H9 (cell line): ENCODE measurements at places on chromosomes 1 and 21. TPM values are rescaled to one million over a fixed set of nuclear protein-coding genes. Genes with fewer than 3 reads are reported as not detected.

Gene SRSF11
- 206 and 214 TPM in 2 replicates for total RNA-seq

Gene INSRR
- not detected in 2 replicates for total RNA-seq

Gene SPRR1A
- total RNA-seq: not detected in 2 replicates

DNA sequence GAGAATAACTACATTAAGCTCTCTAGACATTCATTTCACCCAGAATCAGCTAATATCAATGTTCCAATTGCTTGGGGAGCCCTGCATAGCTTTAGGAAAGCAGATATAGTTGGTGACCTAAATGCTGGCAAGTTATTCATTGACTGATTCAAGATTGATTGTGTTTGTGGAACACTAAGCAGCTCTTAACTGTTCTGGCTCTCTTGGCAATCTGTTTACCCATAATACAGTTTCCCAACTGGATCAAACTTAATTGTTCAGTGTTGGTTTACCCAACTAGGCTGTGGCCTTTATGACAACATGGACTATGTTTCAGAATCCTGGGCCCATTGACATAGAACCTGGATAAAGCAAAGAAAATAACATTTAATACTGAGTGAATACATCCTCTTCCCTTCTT lies 83.7 kb downstream of the NRDC start:
- DNase-seq: no peak
- H3K4me3 ChIP-seq: no peak overlapping the region
- peaks cover 68% of the 10 kb centered on the region for H3K36me3 ChIP-seq
- H3K4me1 ChIP-seq: no peaks in the 10 kb centered on the region

GRCh38 chr1:28314547-28314941 lies 14.3 kb upstream of the MED18 start:
- no peaks in the 10 kb centered on the region for H3K36me3 ChIP-seq
- H3K27ac ChIP-seq: no peak overlapping the region
- no peaks in the 10 kb centered on the region for H3K4me1 ChIP-seq
- no peaks in the 10 kb centered on the region for H3K27me3 ChIP-seq

DNA sequence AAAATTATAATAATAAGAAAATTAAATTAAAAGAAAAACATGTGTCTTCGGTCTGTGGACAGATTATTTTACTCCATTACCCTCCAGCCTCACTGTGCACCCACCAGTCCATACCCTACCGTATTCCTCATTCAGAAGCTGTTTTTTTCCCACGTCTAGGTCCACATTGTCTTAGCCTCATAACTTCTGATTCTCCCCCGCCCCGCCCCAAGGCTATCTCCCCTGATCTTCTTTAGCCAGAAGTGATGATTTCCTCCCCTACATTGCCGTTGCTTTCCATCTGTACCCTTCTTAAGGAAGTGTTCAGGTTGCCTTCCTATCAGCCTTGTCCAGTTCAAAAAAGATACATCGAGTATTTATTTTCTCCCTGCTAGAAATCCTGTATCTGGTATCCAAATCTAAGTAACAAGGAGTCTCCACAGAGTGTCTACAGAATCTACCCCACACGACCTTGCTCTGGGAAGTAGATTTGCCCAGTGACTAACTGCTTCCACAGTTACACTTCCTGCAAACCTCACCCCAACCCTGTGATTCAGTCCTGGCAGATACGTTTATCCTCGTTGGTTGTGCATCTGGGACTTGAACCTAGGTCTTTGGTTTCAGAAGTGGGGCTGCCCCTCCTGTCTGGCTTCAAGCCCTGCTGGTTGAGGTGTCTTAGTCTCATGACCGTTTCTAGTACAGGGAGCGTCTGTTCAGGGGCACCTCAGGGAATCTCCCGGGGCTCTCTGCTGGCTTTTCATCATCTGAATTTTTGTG lies 470.2 kb downstream of the CAMTA1 start:
- no peak for DNase-seq
- peaks cover 4% of the 10 kb centered on the region; the same call in 1 of the 2 replicates for H3K4me1 ChIP-seq
- H3K27me3 ChIP-seq: no peaks in the 10 kb centered on the region
- no peak overlapping the region for H3K4me3 ChIP-seq
- H3K27ac ChIP-seq: no peak overlapping the region
- H3K36me3 ChIP-seq: no peaks in the 10 kb centered on the region

- no peak for DNase-seq
- no peaks in the 10 kb centered on the region for H3K27me3 ChIP-seq
- no peaks in the 10 kb centered on the region for H3K4me1 ChIP-seq
- no peak overlapping the region for H3K4me3 ChIP-seq
- no peaks in the 10 kb centered on the region; the same call in 1 of the 2 replicates for H3K36me3 ChIP-seq
Observed at GRCh38 chr21:44585892-44586291, 5.5 kb upstream of the KRTAP10-5 start.

- H3K4me1 ChIP-seq: peaks cover 13% of the 10 kb centered on the region; the same call in 1 of the 2 replicates
- no peak overlapping the region for H3K27ac ChIP-seq
- DNase-seq: no peak
- H3K36me3 ChIP-seq: peaks cover 2% of the 10 kb centered on the region; the same call in 1 of the 3 replicates
- H3K27me3 ChIP-seq: no peaks in the 10 kb centered on the region
- no peak overlapping the region for H3K4me3 ChIP-seq
Observed at GRCh38 chr1:150808846-150809245, 786 bp upstream of the CTSK start.

DNA sequence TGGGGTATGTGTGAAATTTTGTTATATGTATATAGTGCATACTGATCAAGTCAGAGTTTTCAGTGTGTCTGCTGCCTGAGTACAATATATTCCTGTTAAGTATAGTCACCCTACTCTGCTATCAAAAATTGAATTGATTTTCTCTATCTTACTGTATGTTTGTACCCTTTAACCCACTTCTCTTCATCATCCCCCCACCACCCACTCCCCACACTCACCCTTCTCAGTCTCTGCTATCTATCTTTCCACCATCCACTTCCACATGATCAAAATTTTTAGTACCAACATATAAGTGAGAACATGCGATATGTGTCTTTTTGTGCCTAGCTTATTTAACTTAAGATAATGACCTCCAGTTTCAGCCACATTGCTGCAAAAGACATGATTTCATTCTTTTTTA lies 4.2 kb downstream of the LY9 start:
- no peak overlapping the region for H3K27ac ChIP-seq
- no peaks in the 10 kb centered on the region for H3K4me1 ChIP-seq
- H3K36me3 ChIP-seq: no peaks in the 10 kb centered on the region
- H3K4me3 ChIP-seq: no peak overlapping the region
- no peaks in the 10 kb centered on the region for H3K27me3 ChIP-seq
- no peak for DNase-seq

DNA sequence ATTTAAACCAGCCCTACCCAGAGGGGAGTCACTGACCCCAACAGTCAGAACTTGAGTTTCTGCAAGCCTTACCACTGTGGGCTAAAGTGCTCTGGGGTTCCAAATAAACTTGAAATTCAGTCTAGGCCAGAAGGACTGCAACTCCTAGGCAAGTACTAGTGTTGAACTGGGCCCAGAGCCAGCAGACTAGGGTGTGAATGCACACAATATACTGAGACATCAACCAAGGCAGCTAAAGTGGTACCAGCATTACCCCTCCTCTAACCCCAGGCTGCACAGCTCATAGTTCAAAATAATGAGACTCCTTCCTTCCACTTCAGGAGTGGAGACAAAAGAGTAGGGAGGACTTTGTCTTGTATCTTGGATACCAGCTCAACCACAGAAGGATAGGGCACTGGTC lies 18.9 kb upstream of the IL20 start:
- H3K36me3 ChIP-seq: no peaks in the 10 kb centered on the region; the same call in 2 of the 3 replicates
- H3K27me3 ChIP-seq: no peaks in the 10 kb centered on the region
- no peaks in the 10 kb centered on the region for H3K4me1 ChIP-seq
- no peak overlapping the region for H3K4me3 ChIP-seq
- no peak for DNase-seq
- no peak overlapping the region for H3K27ac ChIP-seq

DNA sequence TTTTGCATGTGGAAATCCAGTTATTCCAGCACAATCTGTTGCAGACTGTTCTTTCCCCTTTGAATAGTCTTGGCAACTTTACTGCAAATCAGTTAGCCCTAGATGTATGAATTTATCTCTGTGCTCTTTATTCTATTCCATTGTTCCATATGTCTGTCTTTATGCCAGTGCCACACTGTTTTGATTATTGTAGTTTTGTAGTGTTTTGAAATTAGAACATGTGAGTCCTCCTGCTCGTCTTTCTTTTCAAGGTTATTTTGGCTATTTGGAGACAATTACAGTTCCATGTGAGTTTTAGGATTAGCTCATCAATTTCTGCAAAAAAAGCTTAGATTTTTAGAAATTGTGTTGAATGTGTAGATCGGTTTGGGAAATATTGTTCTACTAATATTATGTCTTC lies 26.6 kb downstream of the WNT3A start:
- DNase-seq: no peak
- H3K36me3 ChIP-seq: no peaks in the 10 kb centered on the region
- peaks cover 6% of the 10 kb centered on the region; the same call in 1 of the 2 replicates for H3K27me3 ChIP-seq
- H3K4me1 ChIP-seq: no peaks in the 10 kb centered on the region
- no peak overlapping the region for H3K4me3 ChIP-seq

DNA sequence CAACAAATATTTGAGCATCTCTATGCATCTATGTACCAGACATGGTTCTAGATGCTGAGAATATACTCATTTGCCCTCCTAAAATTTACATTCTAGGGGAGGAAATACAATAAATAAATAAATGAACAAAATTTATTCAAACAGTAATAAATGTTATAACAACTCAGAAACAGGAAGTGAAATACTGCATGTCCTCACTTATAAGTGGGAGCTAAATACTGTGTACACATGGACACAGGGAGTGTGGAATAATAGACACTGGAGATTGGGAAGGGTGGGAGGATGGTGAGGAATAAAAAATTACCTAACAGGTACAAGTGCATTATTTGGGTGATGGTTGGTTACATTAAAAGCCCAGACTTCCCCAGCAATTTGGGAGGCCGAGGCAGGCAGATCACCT lies 4.3 kb downstream of the COA7 start:
- no peak overlapping the region for H3K27ac ChIP-seq
- H3K36me3 ChIP-seq: peaks cover 22% of the 10 kb centered on the region
- no peak for DNase-seq
- H3K4me3 ChIP-seq: no peak overlapping the region
- no peaks in the 10 kb centered on the region for H3K4me1 ChIP-seq
- no peaks in the 10 kb centered on the region for H3K27me3 ChIP-seq
